ENCODE measurements at places on chromosomes 12 and 14.

- DNase-seq = no peak
These were observed 21.8 kb downstream of the VDR start for GRCh38 chr12:47882781-47883546.

DNA sequence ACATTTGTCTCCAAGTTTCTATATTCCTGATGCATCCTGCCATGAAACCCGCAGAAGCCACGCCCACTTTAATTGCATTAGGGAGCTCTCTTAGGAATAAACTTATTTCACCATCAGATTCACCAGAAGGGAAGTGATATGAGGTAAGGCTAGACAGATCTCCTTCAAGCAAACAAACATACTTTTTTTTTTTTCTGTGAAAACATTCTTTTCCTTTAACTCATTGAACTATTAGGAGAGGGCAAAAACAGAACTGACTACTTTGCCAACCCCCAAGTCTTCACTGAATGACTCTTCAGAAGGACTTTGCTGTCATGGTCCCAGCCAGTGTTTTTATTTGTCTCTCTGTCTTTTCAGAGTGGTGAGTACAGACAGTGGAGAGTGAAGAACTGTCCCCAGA, 48.4 kb downstream of the GTF2A1 start:
- DNase-seq = no peak

GRCh38 chr14:91418387-91419043, 895 bp upstream of the CCDC88C start:
- peak; percentile 80 for DNase-seq

GRCh38 chr14:96204151-96205058, at the start of gene BDKRB2:
BDKRB2 (plus strand) TSS chr14:96204839; CDS start chr14:96237108, 32,269 bp downstream.
- no peak for DNase-seq

GRCh38 chr14:31449971-31450610, 7.2 kb downstream of the DTD2 start:
- no peak for DNase-seq

GRCh38 chr14:99050309-99050708, 221.7 kb downstream of the BCL11B start:
- no peak for DNase-seq

GRCh38 chr14:42149609-42150261, 543.1 kb downstream of the LRFN5 start:
- no peak for DNase-seq

DNA sequence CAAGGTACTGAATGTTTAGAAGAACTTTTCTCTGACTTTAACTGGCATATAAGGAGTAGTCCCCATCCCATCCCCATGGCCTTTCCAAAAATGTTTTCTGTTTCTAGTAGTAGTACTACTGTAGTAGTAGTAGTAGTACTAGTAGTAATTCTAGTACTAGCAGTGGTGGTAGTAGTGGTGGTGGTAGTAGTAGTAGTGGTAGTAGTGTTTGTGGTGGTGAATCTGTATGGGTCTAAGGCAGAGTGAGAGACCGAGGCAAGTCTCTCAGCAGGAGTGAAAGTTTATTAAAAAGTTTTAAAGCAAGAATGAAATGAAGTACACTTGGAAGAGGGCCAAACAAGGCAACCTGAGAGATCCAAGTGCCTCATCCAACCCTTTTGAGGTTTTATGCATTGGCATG, 58.6 kb downstream of the FOXN4 start:
- DNase-seq = no peak

Data from stimulated activated CD8-positive, alpha-beta memory T cell treated with anti-CD3 and anti-CD28 coated beads, Interleukin-7, amount 100 ng/mL, for 1 hour (primary cell).